NCI-H226 (cell line): ENCODE measurements at places on chromosomes 3 and 15.
A peak's percentile ranks its signal among the peaks of the same experiment; 100 is the strongest.

DNA sequence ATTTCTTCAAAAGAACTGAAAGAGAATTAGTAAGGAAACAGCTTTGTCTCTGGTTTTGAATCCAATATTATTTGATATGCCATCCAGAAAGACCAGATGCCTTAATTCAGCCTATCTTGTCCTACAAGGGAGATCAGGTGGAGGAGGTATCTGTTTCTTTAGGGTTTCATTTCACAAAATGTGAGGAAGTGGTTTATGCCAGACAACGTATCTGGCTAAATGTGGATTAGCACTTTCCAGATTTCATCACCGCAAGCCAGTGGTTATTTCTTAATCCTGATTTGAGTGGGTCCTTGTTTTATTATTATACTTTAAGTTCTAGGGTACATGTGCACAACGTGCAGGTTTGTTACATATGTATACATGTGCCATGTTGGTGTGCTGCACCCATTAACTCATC lies 271.1 kb downstream of the EBLN2 start:
- no peak for DNase-seq

- DNase-seq: no peak
Measured at GRCh38 chr15:82871358-82871757, 61.9 kb downstream of the WHAMM start.

- no peak for DNase-seq
Measured at GRCh38 chr15:45790325-45790943, 155.6 kb downstream of the SQOR start.

DNA sequence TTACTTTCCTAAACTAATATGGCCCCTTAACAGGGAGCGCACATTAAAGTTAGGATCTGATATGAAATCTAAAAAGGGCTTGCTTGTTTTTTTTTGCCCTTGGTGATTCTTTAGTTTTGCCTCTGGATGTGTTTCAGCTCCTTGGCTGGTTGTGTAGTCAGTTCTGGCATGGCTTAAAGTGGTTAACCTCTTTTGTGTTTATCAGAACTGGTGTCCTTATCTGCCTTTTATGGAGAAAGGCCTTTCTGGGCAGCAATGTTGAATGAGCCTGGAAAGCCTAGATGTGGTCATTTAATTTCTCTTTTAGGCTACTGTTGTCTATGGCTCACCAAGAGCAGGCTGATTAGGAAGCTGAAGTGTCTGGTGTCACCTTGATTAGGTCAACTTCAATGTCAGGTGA lies 254.5 kb upstream of the ROPN1 start:
- DNase-seq: no peak

DNA sequence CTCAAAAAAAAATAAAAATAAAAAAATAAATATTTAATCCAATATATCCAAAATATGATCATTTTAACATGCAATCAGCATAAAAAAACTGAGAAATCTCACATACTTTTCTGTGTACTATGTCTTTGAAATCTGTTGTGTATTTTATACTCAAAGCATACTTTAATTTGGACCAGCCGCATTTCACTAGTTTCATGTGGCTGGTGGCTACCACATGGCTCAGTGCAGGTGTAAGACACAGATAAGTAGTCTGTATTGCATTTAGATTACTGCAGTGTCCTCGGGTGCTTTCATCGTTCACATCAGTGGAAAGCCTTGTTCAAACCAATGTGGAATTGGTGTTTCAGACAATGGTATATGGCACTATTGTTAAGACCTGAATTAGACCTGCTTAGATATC lies 11.0 kb downstream of the CRTC3 start:
- no peak for DNase-seq

- DNase-seq: peak; percentile 1
Measured at GRCh38 chr15:64152507-64153387, 1.2 kb downstream of the SNX22 start.

DNA sequence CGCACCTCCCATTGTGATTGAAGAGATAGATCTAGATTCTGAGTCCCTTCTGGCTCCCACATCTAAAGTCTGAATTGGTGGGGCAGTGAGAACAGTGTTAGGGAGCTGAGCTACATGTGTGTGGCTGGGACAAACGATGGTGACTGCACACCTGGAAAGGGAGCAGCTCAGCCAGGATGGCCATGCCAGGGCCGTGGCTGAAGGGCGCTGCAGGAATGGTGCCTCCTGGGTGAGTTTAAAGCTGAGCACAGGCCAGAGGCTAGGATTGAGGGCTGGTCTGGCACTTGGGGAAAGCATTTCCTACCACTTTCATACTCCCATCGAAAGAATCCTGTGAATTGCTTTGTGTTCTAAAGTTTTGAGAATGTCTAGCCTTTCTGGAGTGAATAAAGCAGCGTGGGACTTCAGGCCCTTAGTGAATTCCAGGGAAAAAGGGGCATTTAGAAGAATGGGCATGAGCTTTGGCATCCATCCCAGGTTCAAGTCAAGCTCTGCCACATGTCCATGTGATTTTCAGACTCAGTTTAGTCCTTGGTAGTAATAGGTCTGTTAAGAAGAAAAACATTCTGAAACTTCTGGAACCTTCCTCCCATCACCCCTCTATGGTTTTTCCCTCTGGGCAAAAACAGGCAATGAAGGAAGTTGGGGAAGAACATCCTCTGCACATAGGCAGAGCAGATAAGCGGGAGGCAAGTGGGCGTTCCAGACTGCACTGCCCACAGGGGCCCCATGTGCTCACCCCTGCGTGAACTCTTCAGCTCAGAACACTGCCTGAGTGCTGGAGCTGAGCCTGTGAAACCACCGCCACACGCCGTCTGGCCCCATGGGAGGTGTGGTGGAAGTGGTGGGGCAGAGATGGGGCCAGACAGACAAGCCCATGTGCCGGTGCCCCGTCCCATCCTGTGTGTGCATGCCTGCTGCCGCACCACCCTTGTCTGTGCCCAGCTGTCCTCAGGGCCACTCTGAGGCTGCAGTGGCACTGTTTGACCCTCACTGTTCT lies 12.9 kb upstream of the CPNE9 start:
- peak; percentile 14 for DNase-seq

- DNase-seq: peak; percentile 66
Measured at GRCh38 chr3:182713743-182714517, 79.4 kb upstream of the ATP11B start.

DNA sequence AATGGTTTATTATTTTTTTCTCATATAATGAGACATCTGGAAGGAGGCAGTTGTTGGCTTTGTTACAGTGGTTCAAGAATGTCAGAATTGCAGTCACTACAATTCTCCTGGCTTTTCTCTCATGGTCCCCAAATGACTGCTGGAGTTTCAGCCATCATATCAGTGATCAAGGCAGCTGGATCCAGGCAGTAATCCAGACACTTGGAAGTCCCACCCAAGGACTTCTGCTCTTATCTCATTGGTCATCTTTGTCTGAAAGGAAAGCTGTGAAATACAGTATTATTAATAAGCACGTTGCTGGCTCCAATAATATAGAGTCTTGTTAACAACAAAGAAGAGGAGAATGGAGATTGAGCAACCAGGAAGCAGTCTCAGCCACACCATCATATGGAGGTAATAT lies 22.9 kb upstream of the MED12L start:
- DNase-seq: no peak

- DNase-seq: no peak
Measured at GRCh38 chr15:41792000-41792637, 17.8 kb downstream of the MAPKBP1 start.

GRCh38 chr15:74776821-74777768 lies 4.8 kb upstream of the CSK start:
- no peak for DNase-seq

- DNase-seq: peak; percentile 2
Measured at GRCh38 chr3:96538186-96538585, 276.2 kb upstream of the EPHA6 start.

DNA sequence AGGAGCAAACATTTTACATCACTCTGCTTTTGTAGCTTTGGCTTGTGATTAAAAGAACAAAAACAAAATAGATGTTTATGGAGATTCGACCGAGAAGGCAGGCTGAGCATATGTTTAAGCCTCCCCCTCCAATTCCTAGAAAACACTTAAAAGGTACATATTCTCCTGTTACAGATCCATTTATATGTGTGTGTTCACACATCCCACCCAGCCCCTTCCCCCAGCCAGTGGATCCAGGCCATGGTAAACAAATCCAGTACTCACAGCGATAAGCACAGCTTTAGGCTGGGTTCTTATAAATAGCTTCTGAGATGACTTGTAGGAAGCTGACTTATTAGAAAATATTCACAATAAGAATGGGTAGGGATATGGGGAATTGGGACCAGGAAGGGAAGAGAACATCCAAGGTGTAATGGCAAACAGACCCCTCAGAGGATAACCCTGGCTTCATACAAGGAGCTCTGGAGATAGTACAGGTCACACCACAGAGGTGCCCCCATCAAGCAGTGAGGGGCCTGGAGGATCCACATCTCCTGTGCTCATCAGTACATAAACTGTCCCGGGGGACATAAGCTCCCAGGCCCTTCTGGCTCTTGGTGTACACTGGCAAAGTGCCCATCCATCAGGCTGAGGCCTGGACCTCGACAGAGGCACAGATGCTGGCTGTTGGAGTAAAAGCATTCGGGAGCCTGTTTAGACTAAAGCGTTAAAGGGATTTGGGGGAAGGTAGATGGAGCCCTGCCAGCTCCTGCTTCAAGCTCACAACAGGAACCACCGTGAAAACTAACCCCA lies 70.0 kb upstream of the UBE2E1 start:
- DNase-seq: no peak

GRCh38 chr3:98770261-98771039 lies 7.3 kb downstream of the ST3GAL6 start:
- no peak for DNase-seq

GRCh38 chr3:72368331-72368975 lies 479.8 kb downstream of the SHQ1 start:
- no peak for DNase-seq

GRCh38 chr3:21259896-21260295 lies 491.1 kb downstream of the ZNF385D start:
- no peak for DNase-seq

DNA sequence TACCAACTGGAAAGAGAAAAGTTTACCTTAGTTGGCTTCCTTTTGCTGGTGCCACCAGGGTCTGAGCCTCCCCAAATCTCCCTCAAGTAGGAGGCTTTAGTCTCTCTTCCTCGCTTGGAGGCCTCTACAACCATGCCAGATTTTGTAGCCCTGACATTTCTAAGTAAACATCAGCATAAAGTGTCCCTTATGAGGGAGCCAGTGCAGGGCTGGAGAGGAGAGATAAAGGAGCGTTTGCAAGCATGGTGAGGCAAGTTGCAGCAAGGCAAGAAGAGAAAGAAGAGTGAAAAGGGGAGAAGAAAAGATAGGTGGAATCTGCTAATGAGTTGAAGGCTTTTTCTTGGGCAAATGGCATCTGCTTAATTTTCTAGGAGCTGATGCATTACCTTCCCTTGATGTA lies 82.7 kb upstream of the FNDC3B start:
- DNase-seq: no peak

GRCh38 chr3:27628026-27628750 lies 93.9 kb downstream of the EOMES start:
- no peak for DNase-seq

DNA sequence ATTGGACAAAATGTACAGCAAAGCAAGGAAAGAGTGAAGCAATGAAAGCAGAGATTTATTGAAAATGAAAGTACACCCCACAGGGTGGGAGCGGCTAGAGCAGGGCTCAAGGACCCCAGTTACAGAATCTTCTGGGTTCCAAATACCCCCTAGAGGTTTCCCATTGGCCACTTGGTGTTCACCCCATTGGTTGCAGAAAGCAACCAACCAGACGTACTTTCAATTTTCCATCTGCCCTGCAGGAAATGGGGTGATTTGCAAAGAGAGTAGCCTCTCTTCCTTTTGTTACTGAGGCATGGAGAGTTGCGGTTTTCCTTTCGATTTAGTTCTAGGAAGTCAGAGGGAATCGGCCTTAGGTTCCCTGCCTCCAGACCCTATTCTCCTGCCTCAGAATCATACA lies 2.4 kb downstream of the PML start:
- no peak for DNase-seq

GRCh38 chr3:188468196-188468595 lies 314.2 kb downstream of the LPP start:
- DNase-seq: no peak

DNA sequence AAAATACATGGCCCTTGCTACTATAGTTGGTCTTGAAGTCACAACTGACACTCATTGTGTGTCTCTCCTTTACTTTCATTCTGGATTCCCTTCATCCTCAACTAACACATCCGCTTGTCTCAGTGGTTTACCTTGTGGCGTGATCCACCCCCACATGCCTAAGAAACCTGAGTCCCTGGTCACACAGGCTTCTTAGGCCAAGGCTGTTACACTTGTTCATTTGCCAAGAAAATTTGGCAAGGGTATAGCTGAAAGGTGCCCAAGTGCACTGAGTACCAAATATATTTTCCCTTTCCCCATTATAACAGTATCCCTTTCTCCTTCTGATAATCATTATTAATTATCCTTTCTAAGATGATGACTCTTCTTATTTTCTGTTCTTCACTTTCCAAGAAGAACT lies 207.6 kb upstream of the STAC start:
- no peak for DNase-seq

GRCh38 chr3:16605966-16606365 lies 743 bp upstream of the DAZL start:
- DNase-seq: no peak

- DNase-seq: no peak
Measured at GRCh38 chr15:54029081-54029480, 50.8 kb downstream of the UNC13C start.

DNA sequence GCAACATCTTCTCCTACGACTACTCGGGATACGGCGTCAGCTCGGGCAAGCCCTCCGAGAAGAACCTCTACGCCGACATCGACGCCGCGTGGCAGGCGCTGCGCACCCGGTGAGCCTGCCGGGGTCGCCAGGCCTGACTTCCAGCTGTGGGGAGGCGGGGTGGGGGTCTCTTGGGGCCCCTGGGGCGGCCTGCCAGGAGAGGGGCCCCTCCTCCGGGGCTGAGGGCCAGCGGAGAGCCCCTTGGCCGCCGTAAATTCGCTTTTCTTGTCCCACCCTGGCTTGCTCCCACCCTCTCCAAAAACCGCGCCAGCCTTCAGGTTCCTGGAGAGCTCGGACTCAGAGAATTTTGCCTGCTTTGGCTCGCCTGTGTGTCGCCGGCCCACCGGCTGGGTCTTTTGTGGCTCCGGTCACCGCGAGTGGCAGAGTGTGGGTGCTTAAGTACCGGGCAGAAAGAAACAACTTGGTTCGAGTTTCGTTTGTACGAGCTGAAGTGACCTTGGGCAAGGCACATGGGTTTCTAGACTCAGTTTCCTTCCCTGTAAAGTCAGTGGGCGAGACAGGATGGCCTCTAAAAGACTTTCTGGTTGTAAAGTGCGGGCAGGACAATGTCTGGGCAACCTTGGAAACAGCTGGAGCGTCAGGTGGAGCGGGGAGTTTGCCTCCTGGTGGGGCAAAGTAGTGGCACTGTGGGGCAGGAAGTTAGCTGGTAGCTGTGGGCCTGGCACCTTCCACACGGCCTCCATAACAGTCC lies 976 bp downstream of the ABHD17C start:
- DNase-seq: peak; percentile 24
